Stimulated activated CD4-positive, alpha-beta T cell treated with anti-CD3 and anti-CD28 coated beads, Interleukin-2, amount 100 ng/mL, for 4 hours (primary cell): ENCODE measurements at places on chromosomes 2 and 18.

DNA sequence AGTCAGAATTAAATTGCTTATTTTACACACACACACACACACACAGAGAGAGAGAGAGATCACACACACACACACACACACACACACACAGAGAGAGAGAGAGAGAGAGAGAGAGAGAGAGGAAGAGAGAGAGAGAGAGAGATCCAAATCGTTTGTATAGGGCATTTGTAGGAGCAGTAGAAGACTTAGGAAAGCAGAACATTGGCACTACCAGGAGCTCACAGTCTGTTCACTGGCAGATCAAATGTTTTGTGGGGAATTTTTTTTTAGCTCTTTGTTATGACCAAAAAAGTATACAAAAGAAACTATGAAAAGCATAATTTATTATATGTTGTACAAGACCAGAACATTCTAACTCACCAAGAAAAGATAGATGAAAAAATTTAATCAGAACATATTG, 81.8 kb downstream of the MBD5 start:
- DNase-seq = no peak

DNA sequence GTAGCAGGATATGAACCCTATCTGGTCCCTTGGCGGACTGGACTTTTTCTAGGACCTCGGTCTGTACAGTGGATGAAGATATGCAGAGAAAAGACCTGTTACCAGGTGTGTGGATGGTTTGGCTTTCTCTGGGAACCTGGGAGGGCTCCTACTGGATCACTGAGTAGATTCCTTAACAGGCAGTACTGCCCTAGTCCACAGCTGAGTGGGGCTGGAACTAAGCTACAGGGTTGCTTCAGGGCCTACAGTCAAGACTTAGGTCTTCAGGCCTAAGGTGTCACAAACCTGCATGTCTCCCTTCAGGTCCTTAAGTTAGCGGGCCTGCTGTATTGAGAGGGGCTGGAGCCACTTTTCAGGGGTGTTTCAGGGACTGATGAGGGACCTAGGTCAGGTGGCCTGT, 42.9 kb downstream of the ORC4 start:
- no peak for DNase-seq

GRCh38 chr2:202871300-202872141, at the start of gene ICA1L:
TSS of gene ICA1L (minus strand) at chr2:202871766. CDS start at chr2:202829009, 42,757 bp downstream.
- DNase-seq = peak; percentile 16

DNA sequence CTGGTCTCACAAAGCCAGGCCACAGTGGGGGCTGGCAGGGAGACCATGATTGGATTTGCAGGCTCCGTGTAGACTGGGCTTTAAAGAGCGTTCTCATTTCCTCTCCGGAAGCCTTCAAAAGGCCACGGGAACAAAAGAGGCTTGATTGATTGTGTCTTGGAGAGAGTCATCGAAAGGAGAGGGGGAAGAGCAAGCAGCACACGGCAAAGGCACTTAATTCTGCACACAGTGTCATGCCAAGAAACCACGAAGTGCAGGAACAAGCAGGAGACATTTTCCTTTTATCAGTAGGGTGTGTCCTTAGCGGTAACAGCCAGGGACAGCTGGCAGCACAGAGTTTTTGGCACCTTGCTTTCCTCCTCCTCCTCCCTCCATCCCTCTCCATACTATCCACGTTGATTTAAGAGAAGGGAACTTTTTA, 47.7 kb downstream of the GLI2 start:
- DNase-seq = no peak

DNA sequence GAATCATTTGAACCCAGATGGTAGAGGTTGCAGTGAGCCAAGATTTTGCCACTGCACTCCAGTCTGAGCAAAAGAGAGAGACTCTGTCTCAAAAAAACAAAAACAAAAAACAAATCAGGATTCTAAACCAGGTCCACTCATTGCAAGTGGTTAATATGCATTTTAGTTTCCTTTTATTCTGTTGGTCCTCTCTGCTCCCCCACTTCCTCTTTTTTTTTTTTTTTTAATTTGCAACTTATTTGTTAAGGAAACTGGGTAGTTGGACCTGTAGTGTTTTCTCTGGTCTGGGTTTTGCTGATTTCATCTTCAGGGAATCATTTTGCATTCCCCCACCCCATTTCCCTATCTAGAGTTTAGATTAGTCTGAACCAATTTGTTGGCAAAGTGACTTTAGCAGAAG, 14.0 kb downstream of the FER1L5 start:
- no peak for DNase-seq

DNA sequence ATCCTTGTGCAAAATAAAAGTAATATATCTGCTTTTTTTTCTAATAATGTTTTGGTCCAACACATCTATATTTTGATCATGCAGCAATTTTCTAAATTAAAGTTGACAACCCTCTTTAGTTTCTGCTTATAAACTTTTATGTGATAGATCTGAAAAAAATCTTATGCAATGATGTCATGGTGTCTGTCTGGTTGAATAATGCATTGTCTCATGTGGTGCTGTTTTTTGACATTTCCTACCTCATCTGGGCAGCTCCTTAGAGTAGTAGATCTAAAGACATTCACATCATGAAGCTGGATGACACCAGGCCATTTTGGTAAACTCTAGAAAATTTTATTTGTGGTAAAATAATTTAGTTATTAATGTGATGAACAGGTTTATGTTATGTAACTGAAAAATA, 106.8 kb upstream of the FN1 start:
- no peak for DNase-seq

GRCh38 chr2:180516232-180516631, 464.2 kb upstream of the UBE2E3 start:
- DNase-seq = no peak

DNA sequence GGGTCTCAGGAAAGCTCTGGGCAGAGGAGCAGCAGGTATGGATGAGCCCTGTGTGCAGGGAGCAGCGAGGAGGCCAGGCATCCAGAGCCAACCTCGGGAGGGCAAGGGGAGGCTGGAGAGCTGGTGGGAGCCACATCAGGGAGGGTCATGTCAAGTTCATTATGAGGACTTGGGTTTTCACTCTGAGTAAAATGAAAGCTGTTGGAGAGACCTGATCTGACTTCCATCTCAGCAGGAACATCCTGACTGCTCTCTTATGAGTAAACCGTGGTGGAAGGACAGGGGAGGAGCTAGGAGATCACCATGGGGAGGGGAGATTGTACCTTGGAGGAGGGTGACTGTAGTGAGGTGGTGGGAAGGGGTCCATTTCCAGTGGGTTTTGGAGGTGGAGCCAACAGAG, 209.8 kb downstream of the LDLRAD4 start:
- DNase-seq = no peak

GRCh38 chr18:36175481-36175880, 11.8 kb upstream of the MOCOS start:
- DNase-seq = no peak

DNA sequence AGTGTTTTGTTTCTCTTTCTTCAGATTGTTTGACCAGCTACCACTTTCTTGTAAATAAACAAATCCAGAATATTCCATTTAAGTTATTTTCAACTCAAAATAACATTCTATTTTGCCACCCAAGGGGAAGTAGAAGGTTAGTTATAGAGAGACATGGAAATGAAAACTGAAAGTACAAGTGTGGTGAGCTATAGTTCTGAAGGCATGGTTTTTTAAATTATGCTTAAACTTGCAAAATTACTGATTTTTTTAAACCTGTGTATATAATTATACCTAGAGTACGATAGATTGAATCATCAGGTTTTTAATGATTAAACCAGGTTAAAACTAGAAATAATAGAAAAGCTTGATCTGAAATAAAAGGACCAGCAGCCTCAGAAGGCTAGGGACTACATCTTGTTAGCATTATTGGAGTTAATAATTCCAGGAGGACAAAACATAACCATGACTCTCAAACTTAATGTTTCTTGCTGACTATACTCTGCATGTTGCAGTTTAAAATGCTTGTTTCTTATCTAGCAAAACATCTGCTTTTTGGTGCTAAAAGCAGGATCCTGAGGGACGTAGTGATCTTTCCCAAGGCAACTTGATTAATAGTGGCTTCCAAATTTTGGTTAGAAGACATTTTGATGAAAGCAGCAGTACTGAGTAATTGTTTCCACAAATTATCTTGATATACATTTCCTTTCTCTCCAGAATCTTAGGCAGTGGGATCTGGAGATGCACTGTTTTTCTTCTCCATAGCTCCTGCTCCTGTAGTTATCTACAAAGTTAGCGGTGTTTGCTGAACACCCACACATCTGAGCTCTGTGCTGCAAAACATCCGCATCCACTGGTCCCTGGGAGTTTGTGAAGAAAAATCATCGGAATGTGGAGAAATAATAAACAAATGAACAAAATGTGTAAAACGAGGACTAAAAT, 327.2 kb upstream of the PKDCC start:
- DNase-seq = no peak

GRCh38 chr2:176088048-176088936, 4.2 kb upstream of the HOXD13 start:
- DNase-seq = no peak

- DNase-seq = no peak
Measured at GRCh38 chr18:23146861-23147469, 11.7 kb downstream of the CABLES1 start.

DNA sequence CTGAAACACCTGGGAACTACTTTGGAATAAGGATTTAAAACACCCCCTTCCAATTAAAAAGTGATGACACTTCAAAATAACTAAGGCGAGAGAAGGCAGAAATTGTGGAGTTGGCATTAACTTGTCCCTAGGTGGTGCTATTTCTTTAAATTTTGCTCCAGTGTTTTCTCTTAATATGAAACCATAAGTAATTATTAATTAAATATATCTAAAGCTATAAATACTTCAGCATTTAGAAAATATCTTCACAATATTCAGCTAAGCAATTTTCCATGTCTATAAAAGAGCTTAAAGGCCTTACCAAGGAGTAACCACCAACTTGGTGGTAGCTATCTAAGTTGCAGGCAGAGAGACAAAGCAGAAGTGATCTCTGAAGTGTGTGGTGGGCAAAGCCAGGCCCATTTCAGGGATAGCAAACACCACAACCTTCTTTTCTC, 186.8 kb upstream of the PGAP1 start:
- no peak for DNase-seq

GRCh38 chr2:118475622-118476205, 371.7 kb downstream of the EN1 start:
- DNase-seq = no peak

DNA sequence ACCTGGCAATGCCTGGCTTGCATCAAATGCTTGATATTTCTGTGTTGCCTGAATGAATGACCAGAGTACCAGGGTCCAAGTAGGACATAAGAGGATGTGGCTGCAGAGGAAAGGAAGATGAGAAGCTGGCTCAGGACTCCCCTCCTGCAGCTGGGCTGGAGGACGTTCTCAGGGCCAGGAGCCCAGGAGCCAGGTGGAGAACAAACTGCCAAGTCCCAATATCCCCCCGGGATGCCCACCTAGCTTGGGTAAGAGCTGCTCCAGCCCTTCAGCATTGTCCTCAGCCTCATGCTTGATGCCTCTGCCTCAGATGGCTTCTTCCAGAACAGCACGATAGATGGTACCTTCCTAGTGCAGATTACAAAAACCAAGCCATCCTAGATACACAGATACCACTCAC, 8.6 kb upstream of the ATP6V1B1 start:
- DNase-seq = no peak

GRCh38 chr2:181140928-181141327, 160.5 kb downstream of the UBE2E3 start:
- DNase-seq = no peak

DNA sequence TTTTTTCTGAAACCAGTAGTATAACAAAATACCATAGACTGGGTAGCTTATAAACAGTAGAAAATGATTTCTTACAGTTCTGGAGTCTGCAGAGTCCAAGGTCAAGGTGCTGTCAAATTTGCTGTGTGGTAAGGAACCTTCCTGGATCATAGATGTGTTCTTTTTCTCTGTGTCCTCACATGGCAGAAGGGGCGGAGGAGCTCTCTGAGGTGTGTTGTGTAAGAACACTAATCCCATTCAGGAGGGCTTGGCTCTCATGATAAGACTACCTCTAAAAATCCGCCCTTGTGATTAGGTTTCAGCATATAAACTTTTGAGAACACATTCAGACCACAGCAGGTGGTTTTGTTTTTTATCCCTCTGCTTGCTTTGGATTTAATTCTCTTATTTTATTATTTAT, 25.7 kb downstream of the ANKRD62 start:
- no peak for DNase-seq

DNA sequence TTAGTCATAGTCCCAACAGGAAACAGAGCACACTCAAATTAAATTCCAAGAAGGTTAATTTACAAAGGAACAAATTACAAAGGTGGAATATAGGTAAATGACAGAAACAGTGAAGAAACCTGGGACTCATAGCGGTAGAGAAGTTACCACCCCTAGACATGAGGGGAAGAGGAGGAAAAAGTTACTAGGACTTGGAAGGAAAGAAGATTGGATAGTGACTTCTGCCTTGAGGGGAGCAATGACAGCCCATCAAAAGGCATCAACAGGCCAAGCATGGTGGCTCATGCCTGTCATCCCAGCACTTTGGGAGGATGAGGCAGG, 2.4 kb upstream of the PDE11A start:
- DNase-seq = no peak

- no peak for DNase-seq
Measured at GRCh38 chr2:130303169-130303568, 39.5 kb upstream of the IMP4 start.

- DNase-seq = no peak
Measured at GRCh38 chr2:17043173-17043572, 377.5 kb upstream of the CYRIA start.

DNA sequence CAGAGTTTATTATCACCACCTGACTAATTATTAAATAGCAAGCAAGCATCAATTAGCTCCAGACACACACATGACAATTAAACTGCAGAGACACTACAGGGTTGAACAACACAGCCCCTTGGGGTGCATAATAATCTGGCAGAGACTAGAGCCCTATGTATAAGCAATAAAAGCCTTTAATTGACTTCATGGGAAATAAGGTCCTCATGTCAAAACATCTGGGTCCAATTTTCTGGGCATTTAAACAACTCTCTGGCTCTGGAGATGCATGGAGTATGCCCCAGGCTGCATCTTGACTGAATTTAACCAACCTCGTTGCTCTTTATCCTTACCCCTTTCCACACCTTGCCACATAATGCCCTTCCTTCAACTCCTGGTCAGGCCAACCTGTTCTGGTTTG, 270.7 kb upstream of the THUMPD2 start:
- no peak for DNase-seq

DNA sequence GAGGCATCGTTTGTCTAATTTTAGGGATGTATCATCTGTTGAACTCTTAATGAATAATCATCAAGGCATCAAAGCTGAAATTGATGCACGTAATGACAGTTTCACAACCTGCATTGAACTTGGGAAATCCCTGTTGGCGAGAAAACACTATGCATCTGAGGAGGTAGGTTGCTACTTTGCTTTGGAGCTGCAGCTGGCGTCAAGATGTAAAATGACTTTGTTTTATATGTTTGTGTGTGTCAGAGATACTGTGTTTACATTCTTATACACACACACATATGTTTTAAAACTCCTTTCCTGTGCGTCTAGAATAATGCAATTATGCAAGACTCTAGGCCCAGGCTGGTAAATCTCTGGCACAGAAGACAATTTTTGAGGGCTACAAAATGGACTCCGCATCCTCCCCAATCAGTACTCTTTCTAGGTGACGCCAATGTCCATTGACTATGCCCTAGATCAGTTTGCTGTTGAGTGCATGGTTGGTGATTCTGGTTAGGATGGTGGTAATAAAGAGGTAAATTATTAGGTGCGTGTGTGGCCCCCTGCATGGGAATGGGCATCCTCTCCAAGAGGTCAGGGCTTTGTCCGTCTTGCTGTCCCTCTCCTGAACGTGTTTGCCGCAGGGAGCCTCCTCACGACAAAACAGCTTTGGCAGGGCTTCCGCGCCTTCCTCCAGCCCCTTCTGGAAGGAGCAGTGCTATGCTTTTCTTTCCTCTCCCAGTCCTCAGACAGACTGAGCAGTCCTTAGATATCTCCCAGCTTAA, 68.2 kb upstream of the EML6 start:
- no peak for DNase-seq

- no peak for DNase-seq
Measured at GRCh38 chr2:111900859-111901258, 2.5 kb downstream of the MERTK start.
